ENCODE measurements at places on chromosomes 4 and X.

DNA sequence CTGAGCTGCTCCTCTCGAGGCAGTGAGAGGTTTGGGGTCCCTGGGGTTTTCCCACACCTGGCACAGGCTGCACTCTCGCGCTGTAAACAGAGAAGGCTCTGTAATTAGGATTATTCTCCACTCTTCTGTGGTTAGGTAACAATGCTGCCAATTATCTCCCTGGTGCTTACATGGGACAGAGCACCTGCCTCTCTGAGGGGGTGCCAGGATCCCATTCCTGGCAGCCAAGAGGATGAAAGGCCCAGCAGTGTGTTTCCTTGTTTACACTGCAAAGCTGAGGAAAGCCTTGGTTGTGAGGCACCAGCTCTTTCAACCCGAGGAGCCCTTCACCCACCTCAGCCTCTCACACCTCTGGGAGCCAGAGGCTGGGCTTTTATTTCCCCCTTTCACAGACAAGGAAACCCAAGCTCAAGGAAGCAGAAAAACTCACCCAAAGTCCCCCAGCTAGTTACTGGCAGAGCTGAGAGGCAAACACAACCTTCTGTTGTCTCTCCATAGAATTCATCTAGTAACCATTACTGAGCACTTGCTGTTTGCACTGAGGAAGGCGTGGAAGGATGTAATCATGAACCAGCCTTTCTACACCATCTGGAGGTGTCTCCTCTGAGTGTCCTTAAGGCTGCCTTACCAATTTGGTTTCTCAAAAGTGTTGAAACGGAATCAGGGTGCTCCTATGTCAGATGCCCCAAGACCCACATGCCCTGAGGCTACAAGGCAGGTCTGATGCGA, 39.7 kb upstream of the PROM1 start:
- DNase-seq = peak; percentile 98

DNA sequence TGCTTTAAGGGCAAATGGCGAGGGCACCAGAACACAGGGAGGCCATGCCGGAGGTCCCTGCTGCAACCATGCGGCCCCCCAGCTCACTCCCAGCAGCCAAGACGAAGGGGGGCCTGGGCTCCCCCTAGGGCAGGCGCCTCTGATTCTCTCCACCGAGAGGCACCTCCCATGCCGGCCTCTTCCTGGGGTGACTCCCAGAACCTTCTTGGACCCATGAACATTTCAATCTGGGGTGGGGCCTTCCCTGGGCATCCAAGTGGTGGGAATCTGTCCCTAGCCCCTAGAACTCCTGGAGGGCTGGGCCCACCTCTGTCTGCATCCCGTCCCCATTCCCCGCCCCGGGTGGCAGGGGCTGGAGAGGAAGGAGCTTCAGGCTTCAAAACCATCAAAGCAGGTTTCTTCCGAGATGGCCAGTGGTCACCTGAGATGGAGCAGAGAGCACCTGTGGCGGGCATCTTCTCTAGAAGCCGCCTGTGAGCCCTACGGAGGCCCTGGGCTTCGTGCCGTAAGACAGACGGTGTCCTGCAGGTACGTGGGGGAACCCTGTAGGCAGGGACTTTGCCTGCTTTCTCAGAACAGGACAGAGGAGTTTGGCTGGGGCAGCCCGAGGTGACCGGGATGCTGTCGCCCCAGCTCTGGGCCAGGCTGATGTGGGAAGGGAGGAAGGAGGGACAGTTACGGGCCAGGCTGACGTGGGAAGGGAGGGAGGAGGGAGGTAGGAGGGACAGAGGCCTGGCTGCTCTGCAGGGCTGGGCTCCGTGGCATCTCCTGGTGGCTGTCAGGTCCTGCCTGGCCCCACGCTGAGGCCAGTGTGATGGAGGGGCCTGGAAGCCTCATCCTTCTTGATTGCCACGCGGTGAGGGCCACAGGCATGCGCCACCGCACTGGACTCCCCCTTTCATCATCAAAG, 6.8 kb upstream of the SLC25A6 start:
- no peak for DNase-seq

- no peak for DNase-seq
These were observed 27.0 kb downstream of the OTUD4 start for GRCh38 chr4:145153181-145153903.

- no peak for DNase-seq
These were observed 11.2 kb upstream of the RNF175 start for GRCh38 chr4:153771046-153771445.

DNA sequence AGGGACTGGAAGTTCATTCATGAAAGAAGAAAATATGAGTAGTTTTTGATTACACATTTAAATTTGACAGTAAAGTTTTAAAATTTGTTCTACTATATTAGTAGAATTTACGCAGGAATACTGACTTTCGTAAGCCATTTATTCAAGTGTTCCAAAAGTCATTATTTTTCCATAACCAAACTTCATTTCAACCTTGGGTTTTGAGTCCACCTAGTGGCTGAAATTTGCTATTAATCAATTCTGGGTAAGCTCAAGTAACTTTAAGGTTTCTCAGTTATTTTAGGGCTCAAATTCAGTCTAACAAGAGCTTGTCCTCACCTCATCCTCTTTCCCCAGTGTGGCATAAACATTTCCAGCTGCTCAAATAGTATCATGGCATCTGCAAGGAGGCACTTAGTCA, 175.4 kb downstream of the SH3BGRL start:
- DNase-seq = peak; percentile 8

GRCh38 chrX:13430136-13430827, 110.4 kb upstream of the ATXN3L start:
- no peak for DNase-seq

- DNase-seq = no peak
These were observed 272.1 kb downstream of the RAPGEF2 start for GRCh38 chr4:159374749-159375530.

DNA sequence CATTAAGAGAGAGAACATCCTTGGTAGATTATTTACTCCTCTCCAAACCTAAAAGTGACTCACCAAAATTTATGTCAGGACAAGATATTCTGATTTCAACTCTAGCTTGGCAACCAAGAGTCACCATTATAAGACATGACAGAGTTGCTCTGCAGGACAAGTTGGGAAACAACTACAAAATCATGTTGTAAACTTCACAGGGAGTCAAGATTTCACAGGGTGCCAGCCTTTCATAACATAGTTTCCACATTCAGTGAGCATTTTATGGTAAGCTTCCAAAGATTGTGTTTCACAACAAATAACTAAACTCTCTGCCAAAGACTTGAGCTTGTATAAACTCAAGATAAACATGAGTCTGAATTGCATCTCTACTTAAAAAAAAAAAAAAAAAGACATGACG, 121.0 kb upstream of the DIAPH2 start:
- no peak for DNase-seq

DNA sequence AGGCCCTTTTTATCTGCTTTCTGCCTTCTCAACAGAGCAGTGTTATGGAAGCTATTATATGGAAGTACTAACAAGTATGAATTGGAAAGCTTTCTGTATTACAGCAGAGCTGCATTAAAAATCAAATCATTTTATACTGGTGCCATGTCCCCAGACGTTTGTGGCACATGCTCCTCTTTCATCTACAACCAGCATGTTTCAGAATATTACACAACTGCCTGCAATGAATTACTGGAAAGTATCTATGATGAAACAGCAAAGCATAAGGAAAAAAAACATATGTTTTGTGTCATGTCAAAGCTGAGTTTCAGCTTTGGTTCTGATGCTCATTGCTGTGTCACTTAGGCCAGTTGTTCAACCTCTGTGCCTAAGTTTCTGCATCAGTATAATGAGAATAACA, 576.8 kb downstream of the GBA3 start:
- DNase-seq = no peak

GRCh38 chrX:128458888-128459287, 406.7 kb upstream of the ACTRT1 start:
- DNase-seq = no peak

- DNase-seq = peak; percentile 9
These were observed 21.0 kb upstream of the DCTD start for GRCh38 chr4:182938205-182938645.

GRCh38 chr4:112604589-112604988, 32.1 kb downstream of the ZGRF1 start:
- DNase-seq = peak; percentile 4

GRCh38 chr4:121484633-121485032, 103.8 kb upstream of the QRFPR start:
- no peak for DNase-seq

DNA sequence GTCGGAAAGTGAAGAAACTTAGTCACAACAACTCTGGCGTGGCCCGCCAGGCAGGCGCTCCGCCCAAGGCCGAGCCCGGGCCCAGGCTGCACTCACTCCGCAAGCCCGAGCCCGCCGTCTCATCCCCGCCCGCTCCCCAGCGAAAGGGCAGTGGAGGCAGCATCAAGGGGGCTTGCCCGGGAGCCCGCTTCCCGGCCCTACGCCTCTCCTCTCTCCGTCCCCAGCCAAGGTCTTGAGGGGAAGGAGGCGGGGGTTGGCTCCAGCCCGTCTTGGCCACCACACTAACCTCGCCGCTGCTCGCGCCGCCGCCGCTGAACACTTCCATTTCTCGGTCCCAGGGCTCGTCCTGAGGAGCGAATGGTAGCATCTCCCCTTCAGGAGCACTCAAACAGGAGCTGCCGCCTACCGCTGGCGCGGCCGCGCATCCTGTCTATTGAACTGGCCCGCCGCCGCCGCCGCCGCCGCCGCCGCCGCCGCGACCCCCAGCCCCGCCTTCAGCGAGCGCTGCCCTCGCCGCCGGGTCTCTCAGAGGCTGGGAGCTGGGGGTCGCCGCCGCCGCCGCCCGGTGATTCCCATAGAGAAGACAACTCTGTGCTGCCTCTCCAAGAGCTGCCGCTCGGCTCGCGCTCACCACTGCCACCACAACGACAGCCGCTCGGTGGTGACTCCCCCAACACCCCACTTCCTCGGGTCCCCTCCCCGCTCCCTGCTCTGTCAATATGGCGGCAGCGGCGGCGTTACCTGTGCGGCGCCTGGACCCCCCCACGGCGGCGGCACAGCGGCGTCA, at the start of gene RPS6KA6:
Gene RPS6KA6, minus strand, starts transcription at position 667 of the 787 bp plus-strand sequence. Its CDS starts 300 bp downstream, at position 367.
- DNase-seq = peak; percentile 31

DNA sequence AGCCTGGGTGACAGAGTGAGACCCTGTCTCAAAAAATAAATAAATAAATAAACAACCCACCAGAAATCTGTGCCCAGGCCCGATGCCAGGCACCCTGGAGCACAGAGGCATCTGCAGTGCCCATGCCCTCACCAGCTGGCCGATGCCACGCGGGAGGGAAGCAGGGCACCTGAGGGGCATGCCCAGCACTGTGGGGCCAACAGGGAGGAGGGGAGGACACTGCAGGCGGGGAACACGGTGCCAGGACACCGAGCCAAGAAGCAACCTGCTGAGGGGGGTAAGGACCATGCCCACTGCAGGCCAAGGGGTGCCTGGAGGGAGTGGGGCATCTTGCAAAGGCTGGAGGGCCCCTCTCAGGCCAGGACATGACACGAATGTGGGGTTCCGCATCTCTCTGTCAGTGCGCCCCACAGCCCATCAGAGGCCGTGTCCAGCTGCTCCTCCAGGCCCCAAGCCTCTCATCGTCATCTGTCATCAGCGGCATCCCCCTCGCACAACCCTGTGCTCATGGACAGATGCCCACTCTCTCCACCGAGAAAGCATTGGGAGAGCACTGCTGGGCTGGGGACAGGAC, 13.3 kb upstream of the DUSP9 start:
- no peak for DNase-seq

- DNase-seq = no peak
These were observed 116.1 kb downstream of the GPC3 start for GRCh38 chrX:133869270-133869669.

DNA sequence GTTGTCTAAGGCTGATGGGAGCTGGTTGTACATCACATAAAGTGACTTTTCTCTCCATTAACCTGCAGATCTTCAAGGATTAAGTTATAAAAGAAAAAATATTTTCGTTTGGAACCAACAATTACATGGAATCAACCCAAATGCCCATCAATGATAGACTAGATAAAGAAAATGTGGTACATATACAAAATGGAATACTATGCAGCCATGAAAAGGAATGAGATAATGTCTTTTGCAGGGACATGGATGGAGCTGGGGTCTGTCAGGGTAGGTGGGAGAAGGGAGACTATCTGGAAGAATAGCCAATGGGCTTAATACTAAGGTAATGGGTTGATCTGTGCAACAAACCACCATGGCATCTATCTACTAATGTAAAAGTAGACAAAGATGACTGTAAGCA, 313.2 kb downstream of the FSTL5 start:
- no peak for DNase-seq

- DNase-seq = no peak
These were observed 11.1 kb downstream of the DRP2 start for GRCh38 chrX:101230636-101231035.

- peak; percentile 92 for DNase-seq
These were observed 568 bp downstream of the CHST7 start for GRCh38 chrX:46573892-46574773.

DNA sequence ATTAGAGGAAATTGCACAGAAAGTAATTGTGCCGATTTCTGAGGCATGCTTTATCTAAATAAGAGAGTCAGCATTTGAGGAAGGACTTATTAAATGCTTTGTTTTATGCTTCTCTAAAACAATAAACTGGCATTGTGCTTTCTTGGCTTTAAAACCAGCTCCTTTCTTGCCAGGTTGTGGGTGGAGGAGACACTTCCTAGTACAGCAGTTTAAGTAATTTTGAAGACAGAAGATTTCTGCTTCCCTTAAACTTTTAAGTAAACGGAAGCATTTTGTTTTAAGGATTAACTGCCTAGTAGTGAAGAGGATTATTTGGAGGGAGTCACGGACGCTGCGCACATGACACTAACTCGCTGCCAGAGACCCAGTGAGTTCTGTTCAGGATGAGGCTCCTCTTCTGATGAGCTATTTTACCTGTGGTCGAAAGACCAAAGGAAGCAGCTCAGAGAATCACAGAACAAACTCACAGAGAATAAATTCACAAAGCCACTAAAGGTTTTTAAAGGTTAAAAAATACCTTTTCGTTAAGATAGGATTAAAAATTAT, 169.5 kb downstream of the TLL1 start:
- no peak for DNase-seq

DNA sequence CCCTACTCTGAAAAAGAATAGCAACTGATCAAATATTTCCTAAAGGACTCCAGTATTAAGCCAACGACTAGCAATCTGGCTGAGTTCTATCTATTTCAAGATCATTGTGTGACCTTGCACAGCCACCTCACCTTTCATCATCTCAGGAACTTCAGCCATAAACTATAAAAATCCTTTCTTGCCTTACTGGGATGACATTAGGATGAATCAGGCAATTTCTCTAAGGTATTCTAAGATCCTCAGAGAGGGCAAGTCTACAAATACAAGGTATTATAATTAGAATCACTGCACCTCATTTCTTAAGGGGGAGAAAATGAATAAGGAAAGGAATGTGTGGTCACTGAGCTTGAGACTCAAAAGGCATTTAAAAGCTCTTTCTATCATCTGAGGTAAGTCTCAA, 152.6 kb downstream of the GRIA3 start:
- DNase-seq = no peak

DNA sequence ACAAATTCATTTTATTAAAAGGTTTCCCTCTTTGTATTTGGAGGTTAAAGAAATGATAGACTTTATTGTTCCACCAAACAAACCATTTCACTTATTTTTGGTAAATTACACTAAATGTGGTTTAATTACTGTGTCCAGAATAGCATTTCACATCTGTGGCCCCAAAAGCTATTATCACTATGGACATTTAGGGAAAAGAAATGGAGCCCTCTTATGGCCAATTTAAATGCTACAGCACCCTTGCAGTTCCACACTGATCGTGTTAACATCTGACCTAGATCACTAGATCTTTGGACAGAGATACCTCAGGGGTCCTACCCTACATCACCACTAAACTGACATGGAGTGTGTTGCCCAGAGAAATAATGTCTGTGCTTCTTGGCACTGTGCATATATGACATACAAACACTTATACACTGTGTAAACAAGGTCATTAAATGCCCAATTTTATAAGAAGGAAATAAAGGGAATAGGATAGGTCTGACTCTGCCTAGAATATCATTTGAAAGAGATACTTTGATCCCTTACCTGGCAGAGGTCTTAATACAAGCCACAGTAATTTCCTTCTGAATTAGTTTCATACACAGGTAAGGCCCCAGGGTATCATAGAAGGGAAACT, 163.9 kb downstream of the KDR start:
- peak; percentile 64 for DNase-seq
